ENCODE measurements at places on chromosomes 5 and 9.

DNA sequence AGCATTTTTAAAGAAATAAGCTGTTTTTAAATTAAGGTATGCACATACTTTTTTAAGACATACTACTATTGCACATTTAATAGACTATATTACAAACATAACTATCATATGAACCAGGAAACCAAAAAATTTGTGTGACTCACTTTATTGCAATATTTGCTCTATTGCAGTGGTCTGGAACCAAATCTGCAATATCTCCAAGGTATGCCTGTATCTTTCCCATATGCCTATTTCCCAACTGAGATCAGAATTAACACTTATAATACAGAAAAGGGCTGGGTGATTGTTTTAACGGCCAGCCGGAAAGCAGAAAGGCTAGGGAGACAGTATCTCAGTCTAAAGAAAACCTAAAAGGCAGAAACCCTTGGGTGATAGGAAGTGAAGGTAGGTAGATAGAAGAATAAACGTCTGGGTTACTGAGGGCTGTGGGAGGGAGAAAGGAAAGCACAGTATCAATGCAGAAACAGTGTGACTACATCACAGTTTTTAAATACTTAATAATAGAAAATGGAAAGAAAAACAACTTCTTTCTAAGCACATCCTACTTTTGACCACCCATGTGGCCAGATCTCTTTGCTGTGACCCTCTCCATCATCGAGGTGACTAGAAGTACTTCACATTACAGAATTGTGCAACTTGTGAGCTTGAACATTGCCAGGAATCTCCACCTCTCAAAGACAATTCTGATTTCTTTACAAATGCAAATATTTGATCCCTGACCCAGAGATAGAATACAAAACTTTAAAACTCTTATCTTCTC, 126.4 kb downstream of the LPAR1 start:
- DNase-seq, result no peak

GRCh38 chr5:149995385-149996204, 4.9 kb downstream of the TIGD6 start:
- no peak for DNase-seq

- DNase-seq, result no peak
These were observed 50.2 kb downstream of the IPPK start for GRCh38 chr9:92619601-92620300.

GRCh38 chr9:33435821-33436277, 11.5 kb downstream of the AQP3 start:
- DNase-seq, result no peak

DNA sequence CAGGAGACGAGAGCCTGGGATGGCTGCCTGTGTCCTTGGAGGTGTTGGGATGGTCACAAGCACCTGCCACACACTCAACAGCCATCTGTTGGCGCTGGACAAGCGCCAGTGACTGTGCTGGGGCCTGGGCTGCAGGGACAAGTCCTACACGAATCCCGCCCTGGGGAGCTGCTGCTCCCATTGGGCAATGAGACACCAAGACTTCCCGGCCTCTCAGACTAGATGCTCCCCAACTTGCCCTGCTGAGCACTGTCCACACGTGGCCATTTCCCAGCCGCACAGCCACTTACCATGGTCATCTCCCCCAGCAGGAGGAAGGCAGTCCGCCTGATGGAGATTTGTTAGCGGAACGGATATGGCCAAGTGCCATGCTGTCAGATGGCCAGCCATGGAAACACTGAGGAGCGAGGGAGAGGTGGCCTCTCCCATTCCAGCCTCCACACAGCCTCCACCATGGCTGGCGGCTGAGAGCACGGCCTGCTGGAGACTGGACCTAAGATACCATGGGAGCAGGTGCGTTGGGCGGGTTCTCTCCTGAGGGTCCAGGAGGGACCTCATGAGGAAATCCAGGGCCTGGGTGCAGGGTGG, 43.9 kb downstream of the PRRT1B start:
- no peak for DNase-seq

- DNase-seq, result no peak
These were observed 18.6 kb downstream of the C9orf57 start for GRCh38 chr9:72041775-72042194.

- no peak for DNase-seq
These were observed 9.9 kb downstream of the CAMK4 start for GRCh38 chr5:111234125-111234524.

DNA sequence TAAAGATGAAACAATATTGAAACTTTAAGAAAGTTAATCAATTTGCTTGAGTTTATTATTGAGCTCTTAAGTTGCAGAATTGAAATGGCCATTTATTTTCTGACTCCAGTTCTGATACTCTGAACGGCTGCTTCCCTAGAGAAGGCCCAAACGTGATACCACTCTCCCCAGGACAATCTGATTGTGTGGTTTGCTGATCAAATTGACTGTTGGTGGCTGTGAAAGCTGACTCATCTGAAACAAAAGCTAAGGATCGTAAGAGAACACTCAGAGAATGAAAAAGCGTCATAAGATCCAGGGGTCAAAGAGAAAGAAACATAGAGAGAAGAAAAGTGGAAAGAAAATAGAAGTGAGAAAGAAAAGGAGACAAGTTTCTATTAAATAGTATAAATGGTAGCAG, 147.2 kb downstream of the IZUMO3 start:
- DNase-seq, result no peak

DNA sequence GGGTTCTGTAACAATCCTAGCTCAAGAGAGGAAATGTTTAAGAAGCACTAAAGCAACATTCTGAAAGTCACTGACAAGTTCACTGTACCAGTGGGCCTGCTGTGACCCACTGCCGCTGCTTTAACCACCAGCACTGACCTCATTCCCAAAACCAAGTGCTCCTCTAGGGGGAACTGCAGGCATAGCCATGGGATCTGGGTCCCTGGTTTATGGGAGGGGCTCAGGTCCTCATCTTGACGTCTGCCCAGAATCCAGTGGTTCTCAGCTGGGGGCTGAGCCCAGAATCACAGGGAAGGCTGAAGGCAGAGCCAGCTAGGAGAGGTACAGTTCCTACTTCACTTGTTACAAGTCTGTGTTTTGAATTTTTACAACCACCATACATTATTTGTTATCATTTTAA, 36.1 kb upstream of the SLC2A8 start:
- DNase-seq, result no peak

GRCh38 chr9:137194388-137194787, 5.9 kb downstream of the SSNA1 start:
- DNase-seq, result no peak

- no peak for DNase-seq
These were observed 16.6 kb upstream of the CAVIN4 start for GRCh38 chr9:100561256-100561655.

GRCh38 chr9:96245399-96245798, 56.6 kb downstream of the HSD17B3 start:
- no peak for DNase-seq

- no peak for DNase-seq
These were observed 174.4 kb downstream of the ROR2 start for GRCh38 chr9:91775708-91776028.

DNA sequence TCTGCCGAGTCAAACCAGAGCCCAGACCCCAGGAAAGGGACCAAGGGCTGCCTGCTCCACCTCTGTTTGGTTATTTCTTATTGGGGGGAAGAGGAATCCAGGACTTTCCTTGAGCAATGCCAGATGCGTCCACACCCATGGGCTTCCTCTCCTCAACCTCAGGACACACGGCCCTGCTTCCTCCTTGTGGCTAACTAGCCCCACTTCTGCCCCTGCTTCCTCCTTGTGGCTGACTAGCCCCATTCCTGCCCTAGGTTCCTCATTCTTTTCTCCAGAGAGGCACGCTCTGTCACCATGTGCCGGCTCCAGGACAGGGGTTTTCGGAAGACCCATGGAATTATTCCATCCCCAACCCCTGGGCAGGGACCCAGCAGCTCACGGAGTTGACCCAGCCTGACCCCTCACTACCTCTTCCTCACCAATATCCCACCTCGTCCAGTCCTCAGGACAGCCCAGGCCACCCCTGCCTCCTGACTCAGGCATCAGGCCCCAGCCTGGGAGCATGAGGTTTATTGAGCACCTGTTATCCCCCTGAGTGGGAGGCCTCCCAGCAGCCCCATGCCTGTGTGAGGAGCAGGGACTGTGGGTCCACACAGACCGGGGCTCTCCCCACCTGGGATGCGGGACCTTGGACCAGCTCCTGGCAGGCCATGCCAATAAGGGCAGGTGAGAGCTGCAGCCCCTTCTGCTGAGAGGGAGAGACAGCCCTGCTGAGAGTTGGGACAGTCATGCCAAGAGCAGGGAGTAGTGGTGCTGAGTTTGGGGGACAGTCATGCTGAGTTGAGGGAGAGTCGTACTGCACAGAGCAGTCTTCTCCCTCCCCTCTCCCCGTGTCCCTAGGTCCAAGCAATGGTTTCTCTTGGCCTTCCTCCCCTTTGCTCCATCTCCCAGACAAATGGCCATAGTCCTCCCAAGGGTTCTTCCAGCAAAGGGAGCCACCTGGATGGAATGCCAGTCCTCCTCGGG, 11.8 kb upstream of the FCN1 start:
- DNase-seq, result no peak

DNA sequence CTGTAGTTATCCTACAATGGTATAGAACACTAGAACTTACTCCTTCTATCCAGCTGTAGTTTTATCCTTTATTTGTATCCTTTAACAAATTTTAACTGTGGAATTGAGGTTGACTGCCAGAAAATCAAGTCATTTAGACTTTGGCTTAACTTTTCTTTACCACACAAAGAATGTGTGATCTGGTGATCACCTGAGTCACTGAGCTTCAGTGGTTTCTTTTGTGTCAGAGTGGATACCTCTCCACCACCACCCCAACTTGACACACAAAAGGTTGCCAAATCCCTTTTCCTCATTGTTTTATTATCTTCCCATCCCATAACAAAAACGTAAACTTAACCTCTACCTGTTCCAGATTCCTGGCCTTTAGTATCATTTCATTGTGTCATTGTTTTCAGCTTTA, 5.5 kb downstream of the OTULIN start:
- no peak for DNase-seq

DNA sequence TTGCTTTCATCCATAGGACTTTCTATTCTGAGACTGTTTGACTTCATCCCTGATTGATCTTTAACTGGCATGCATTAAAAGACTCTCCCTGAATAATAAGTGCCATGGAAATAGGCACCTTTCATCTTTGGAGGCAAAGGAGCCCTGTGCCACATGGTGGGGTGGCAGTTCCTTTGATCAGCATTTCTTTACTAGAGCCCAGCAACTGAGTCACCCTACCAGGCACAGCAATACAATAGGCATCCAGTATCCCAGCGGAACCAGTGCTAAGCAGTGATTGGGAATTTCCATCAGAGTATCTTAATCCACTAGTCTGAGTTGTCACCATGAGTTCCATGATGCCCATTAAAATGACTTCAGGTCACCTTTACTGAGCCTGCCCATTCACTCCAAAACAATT, 476.1 kb upstream of the MPDZ start:
- no peak for DNase-seq

- no peak for DNase-seq
These were observed 71.3 kb downstream of the PPARGC1B start for GRCh38 chr5:149801307-149801990.

GRCh38 chr5:33372721-33373472, 67.9 kb upstream of the TARS1 start:
- DNase-seq, result no peak

GRCh38 chr5:129664336-129664937, 83.5 kb upstream of the MINAR2 start:
- no peak for DNase-seq

- no peak for DNase-seq
These were observed 2.5 kb downstream of the PRSS3 start for GRCh38 chr9:33797837-33798236.

GRCh38 chr9:84761137-84761808, 91.7 kb downstream of the NTRK2 start:
- no peak for DNase-seq

- no peak for DNase-seq
These were observed 666.6 kb downstream of the SEMA5A start for GRCh38 chr5:8879248-8879647.

DNA sequence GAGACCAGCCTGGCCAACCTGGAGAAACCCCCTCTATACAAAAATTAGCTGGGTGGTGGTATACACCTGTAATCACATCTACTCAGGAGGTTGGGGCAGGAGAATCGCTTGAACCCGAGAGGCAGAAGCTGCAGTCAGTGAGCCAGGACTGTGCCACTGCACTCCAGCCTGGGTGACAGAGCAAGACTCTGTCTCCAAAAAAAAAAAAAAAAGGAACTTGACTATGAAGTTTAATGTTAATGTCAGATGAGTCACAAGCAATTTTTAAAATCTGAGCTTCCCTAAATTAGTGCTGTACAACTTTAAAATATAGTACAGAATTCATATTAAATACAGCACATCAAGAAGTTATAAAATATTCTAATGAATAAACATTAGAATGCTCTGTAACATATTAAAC, 1.5 kb downstream of the MEIKIN start:
- DNase-seq, result no peak

DNA sequence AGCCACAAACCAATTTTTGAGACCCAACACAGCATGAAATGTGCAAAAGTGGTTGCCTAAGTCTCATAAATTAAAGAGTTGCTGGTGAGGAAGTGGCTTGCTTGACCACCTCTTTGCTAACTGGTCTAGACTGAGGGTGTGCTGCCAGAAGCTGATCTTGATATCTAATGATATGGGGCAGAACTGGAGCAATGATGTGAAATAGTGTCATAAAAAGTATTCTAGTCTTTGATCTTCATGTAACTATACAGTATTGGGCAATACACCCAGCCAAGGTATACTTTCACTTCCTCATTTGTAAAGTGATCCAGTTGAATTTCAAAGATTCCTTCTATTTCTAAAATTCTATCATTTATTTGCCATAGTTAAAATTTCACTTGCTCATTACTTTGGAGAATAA, 5.9 kb upstream of the YTHDC2 start:
- no peak for DNase-seq
